ENCODE measurements at places on chromosomes 3 and 15.

DNA sequence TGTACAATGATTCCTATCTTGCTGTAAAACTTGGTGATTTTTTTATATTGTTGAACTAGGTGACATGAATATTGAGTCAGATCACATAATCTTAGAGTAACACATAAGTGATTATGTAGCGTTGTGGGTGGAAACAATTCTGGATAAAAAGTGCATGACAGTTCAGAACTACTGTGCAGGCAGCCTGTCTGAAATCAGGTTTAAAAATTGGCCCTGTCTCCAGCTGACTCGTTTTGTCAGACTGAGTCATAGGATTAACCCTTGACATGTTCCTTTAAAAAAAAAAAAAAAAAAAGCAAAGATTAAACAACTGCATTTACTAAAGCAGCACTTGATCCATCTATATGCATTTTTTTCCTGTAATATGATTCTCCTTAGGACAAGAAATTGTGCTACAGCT lies 160.0 kb upstream of the CGNL1 start:
- DNase-seq: no peak

- no peak for DNase-seq
Observed at GRCh38 chr3:170956647-170957046, 48.2 kb upstream of the EIF5A2 start.

- DNase-seq: no peak
Observed at GRCh38 chr15:77546050-77546501, 86.6 kb downstream of the LINGO1 start.

- no peak for DNase-seq
Observed at GRCh38 chr3:58044691-58045483, 36.7 kb downstream of the FLNB start.

DNA sequence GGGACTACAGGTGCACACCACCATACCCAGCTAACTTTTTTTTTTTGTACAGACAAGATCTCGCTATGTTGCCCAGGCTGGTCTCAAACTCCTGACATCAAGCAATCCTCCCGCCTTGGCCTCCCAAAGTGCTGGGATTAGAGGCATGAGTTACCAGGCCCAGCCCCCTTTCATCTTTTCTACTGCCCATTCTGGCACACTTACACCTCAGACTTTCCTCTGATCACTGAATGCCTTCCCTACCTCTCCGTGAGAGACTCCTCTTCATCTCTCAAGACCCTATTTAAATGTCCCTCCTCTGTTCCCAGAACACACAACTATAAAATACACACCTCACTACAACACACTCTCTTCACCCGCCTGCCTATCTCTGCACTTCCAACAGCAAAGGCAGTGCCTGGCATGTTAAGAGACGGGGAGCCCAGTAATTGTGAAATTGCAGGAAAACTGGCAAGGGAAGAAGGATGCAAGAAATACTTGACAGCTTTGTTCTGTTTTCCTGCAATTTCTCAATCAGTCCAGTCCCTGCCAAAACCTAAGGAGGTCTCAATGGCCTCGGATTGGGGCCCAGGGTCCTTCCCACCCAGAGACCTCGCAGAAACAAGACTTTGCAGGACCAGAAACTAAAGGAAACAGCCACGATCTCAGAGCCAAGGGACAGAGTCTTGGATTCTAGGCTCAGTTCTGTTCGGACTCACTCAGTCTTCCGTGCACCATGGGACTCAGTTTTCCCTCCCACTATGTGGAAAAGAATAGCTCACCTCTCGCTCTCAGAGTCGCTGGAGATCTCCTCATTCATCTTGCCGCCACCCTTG lies 849 bp downstream of the RRP9 start:
- no peak for DNase-seq

- DNase-seq: peak; percentile 44
Observed at GRCh38 chr3:112734736-112735350, 93.9 kb upstream of the CCDC80 start.

GRCh38 chr3:46987319-46987742 lies 7.9 kb downstream of the NBEAL2 start:
- DNase-seq: no peak

GRCh38 chr3:23697416-23697815 lies 108.3 kb upstream of the UBE2E1 start:
- peak; percentile 8 for DNase-seq

GRCh38 chr3:178109691-178110090 lies 426.5 kb upstream of the KCNMB2 start:
- DNase-seq: no peak

DNA sequence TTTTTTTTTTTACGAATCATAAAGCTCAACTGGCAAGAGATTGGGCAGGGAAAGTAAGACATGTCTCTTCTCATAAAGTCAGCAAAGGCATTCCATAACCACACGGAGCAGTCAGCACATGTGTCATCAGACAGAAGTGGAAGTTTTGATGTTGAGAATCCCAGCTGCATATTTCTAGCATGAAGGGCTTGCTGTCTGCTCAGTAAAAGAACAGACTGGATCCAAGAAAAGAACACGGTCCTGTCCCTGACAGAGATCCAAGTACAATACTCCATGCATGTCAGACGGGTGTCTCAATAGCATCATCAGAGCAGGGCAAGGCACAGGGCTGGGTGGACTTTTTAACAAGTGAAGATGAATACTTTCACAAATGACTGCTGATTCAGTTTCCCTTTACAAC lies 38.2 kb downstream of the ABI3BP start:
- peak; percentile 37 for DNase-seq

GRCh38 chr3:197994736-197995135 lies 34.7 kb downstream of the LMLN start:
- DNase-seq: no peak

GRCh38 chr15:65903296-65904073 lies 34.2 kb downstream of the RAB11A start:
- no peak for DNase-seq

- no peak for DNase-seq
Observed at GRCh38 chr3:27360113-27361078, 8.8 kb downstream of the NEK10 start.

- DNase-seq: no peak
Observed at GRCh38 chr15:23860290-23861245, 173.5 kb upstream of the NDN start.

- DNase-seq: no peak
Observed at GRCh38 chr3:178263236-178263916, 272.9 kb upstream of the KCNMB2 start.

DNA sequence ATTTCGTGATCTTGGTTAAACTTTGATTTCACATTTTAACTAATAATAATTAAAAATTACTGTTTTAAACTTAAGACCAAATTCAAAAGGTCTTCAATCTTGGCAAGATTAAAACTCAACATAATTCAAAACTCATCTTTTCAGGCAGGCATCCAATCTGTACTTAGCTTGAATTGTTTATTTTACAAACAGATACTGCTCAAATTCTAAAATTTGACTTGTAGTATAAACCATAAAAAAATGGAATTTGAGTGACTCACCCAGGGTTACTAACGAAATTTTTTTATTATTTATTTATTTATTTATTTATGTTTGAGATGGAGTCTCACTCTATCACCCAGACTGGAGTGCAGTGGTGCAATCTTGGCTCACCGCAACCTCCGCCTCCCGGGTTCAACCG lies 64.4 kb downstream of the GAP43 start:
- no peak for DNase-seq

GRCh38 chr3:52085681-52086282 lies 29.4 kb upstream of the DUSP7 start:
- no peak for DNase-seq

- DNase-seq: no peak
Observed at GRCh38 chr3:98705694-98706093, 57.4 kb upstream of the ST3GAL6 start.

GRCh38 chr3:99317201-99317600 lies 321.2 kb upstream of the COL8A1 start:
- no peak for DNase-seq

- DNase-seq: no peak
Observed at GRCh38 chr3:143430568-143430967, 311.0 kb downstream of the CHST2 start.

DNA sequence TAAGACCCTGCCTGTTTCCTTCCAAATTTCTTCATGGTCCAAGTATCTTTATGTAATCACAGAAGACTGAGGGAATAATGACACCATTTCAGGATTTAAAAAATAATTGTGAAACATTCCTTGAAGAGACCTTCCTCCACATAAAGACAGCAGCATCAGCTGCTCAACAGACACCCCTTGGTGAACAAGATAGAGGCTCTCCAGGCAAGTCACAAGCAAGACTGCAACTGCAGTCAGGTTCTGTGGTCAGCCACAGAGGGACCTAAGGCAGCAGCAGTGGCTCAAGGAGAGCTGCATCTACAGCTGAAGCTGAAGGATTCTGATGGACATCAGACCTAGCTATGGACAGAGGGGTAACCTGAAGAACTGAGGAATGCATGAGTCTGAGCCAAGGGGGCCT lies 97.2 kb upstream of the C3orf80 start:
- no peak for DNase-seq

DNA sequence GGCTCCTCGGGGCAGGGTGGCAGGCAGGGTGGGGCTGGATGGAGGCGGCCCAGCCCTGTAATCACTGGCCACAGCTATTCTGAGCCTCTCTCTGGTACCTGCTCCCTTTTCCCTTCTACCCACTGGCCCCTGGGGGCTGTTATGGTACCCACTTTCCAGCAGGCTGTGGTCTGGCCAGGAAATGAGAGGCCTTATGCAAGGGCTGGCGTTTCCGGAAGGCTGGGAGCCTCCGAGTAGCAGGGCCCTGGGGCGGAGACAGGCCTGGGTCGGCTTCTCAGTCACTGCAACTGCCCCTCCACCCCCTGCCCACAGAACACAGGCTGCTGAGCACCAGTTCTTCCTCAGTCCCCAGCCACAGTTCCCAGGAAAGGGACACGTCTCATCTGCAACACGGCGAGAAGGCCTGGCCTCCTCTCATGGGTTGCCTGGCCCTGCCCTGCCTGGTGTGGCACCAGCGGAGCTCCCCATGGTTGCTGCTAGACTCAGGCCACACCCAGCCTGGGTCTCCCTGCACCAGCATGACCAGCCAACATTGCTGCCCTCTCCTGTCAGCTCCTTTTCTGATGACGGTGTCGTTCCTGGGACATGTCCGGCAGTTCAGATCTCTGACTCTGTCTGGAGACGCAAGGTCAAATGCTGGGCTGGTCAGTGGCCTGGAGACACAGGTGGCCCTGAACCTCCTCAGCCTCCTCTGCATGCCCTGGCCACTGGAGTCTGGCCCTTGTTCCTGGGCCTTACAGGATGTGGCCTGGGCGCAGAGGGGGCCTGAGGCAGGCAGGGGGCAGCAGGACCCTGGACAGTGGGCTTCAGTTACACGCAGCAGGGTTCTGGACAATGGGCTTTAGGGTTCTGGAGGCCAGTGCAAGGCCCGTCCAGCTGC lies 6.5 kb downstream of the CHST13 start:
- DNase-seq: no peak

GRCh38 chr15:94237903-94238302 lies 6.5 kb downstream of the MCTP2 start:
- no peak for DNase-seq

DNA sequence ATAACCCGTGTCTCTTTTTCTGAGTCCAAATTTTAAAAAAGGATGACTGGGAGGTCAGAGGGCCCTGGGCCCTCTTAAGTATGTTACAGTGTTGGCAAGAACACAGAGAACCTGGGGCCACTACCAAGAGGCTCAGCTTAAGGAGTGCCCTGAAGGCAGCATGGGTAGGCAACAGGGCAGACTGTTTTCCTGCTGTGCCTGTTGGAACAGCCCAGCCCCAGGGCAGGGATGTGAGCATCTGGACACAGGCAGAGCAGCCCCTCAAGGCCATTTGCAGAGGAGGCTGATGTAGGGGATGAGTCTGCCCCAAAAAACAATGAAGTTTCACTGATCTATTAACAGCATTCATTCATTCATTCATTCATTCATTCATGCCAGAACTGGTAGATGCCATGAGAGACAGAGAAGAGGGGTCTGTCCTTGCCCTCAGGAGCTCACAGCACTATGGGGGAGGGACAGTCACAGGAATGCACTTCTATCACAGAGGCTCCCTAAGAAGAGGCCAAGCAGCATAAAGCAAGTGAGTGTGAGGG lies 2.2 kb upstream of the LTF start:
- no peak for DNase-seq

GRCh38 chr3:171898192-171898591 lies 55.0 kb downstream of the TMEM212 start:
- no peak for DNase-seq

DNA sequence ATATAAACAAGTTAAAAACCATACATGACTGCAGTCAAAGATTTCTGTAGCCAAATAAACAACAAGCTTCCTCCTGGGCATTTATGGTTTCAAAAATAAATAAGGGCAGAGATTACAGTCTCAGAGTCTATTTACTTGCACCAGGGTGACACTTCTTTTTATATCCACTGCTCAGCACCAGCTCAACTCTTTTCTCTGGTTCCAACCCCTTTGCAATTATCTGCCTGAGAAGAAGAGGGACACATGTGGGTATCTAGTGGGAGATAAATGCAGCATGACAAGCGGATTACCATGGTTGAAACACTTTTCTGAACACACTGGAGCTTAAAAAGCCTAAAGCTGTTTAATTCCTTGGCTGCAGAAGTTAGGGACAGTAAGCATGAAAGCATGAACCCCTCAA lies 311.5 kb downstream of the CNTN3 start:
- DNase-seq: no peak

- DNase-seq: peak; percentile 32
Observed at GRCh38 chr3:101466465-101467309, 46.3 kb downstream of the SENP7 start.

GRCh38 chr3:197501879-197502620 lies 53.7 kb downstream of the BDH1 start:
- peak; percentile 34 for DNase-seq

- no peak for DNase-seq
Observed at GRCh38 chr3:71076361-71077002, 507.0 kb downstream of the FOXP1 start.

GRCh38 chr15:101455291-101456025 lies 34.0 kb downstream of the PCSK6 start:
- peak; percentile 37 for DNase-seq

- DNase-seq: no peak
Observed at GRCh38 chr3:159819676-159820075, 169.0 kb upstream of the IL12A start.

DNA sequence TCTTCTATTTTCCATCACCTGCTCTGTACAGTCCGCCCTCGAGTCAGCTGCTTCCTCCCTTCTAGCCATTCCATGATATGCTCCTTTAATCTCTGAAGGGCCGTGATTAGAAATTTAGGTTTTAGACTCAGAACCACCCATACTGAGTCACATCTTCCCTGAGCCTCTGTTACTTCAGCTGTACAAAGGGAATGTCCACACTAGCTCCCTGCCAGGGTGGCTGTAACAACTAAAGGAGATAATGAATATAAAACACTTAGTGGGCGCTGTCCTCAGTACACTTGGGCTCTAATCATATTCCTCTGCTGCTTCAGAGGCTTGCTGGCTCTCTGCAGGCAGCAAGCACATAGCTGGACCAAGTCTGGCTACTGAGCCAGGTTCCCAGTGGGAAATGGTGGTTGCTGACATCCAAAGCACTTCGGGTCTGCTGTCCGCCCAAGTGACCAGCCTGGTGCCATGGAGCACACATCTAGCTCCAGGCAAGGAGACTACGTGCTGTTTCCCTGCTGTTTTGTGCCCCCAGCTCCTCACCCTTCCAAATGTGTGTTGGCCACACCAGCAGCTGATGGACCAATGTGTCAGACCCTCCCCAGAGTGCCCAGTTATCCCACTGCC lies 901 bp upstream of the CHST14 start:
- DNase-seq: no peak
